ENCODE measurements at places on chromosomes 5 and 9.
A peak's percentile ranks its signal among the peaks of the same experiment; 100 is the strongest.

DNA sequence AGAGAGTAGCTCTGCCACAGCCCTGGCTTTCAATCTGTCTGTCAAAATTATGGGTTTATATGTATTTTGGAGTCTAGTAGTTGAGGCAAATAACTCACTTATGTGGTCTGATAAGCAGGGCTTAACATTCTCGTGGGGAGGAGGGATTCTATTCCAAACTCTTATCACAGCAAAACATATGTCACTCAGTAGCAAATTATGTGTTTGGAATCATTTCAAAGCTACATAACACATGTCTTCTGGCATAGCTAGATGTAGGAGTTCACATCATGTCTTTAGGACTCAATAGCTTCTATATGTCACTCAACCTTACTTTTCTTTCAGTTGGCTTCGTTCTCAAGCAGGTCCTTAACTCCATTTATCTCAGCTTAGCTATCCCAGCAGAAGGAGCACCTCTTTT, 144.5 kb upstream of the SEMA6A start:
- DNase-seq, result no peak

GRCh38 chr9:126147936-126148870, 178.4 kb upstream of the MVB12B start:
- no peak for DNase-seq

DNA sequence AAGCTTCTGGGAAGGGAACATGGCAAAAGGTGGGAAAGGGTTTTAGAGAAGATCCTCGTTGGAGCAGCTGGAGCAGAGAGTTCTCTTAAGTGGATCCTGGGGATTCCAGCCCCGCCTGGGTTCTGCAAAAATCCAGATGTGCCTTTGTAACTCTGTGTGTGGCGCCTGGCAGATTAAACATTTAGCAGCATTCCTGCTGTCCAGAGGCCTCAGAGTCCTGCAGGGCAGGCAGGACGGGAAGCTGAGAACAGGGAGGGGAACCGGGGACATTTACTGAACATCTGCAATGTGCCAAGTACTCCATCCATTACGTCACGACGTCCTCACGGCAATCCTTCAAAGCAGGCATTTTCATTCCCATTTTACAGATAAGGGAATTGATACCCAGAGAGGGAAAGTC, 6.0 kb downstream of the EIF4E1B start:
- no peak for DNase-seq

GRCh38 chr5:68343421-68343826, 127.9 kb downstream of the PIK3R1 start:
- DNase-seq, result peak; percentile 82

GRCh38 chr5:1743061-1743768, 56.4 kb downstream of the MRPL36 start:
- DNase-seq, result no peak

DNA sequence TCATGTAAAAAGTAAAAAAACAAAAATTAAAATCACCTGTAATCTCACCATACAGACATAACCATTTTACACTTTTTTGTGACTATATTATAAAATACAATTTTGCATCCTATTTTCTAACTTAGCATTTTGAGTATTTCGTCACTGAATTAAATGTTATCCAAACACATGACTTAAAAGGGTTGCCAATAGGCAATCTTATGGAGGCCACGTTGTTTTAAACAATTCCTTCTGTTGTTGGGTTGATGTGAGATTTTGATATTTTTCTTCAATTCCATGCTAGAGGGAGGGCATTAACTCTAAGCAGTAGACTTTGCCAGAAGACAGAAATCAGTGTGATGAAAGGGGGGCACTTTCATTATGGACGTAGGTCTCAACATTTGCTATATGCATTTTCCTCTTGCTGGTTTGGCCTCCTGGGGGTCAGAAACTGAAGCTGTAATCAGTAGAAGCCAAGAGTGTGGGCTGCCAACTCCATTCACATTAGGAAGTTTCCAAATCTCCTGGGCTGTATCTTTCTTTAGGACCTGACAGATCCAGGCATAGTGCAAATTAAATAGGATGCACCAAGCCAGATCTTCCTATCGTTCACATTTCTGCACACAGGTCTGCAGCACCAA, 614.2 kb upstream of the CLINT1 start:
- no peak for DNase-seq

DNA sequence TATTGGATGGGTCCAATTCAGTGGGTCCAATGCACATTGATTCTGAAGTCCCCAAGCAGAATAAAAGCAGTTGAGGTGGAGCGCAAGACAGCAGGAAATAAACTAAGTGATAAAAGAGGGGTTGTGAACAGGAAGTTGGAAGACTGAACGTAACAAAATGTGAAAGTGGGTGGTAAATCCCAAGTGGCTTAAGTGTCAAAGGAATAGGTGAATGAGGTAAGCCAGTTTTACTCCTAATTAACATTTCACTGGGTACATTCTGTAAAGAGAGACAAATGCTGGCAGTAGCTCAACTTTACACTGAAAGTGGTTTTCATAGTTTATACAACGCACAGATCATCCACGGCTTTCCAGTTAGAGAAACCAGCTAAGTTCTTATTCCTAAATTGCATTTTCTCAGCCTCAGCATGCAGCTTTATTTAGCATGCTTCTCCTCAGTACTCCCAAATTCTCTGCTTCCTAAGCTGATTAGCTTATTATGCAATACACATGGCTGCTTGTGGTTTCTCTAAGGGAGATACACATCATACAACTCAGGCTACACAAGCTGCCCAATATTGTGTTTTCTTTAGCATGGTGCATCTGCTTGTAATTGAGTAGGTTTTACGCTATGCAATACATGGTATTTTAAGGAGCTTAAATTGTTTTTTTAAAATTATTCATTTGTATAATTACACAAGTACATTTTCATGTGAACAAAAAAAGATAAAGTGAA, 34.2 kb upstream of the HSD17B4 start:
- peak; percentile 65 for DNase-seq

DNA sequence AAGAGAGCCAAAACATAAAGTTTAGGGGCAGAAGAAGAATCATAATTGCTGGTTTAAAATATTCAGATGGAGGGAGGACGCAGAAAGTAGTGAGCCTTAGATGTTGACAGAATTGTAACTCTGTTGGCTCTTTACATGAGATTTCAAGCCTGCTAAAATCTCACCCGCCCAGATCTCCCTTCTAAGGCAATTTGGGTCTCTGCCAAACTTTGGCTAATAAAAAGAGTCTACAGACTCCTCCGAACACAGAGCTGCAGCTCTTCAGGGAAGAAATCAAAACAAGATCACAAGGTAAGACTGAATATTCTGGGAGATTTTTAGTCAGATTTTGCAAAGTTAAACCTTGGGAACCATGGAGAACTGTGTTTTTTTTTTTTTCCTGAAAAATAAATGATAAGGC, at the start of gene IL33:
Gene IL33, plus strand, starts transcription at position 246 of the 400 bp plus-strand sequence. CDS start 25,888 bp downstream, outside the sequence.
- DNase-seq, result no peak

GRCh38 chr5:180792965-180793287, 9.7 kb downstream of the MGAT1 start:
- no peak for DNase-seq
